CMK (cell line): ENCODE measurements at places on chromosomes 7 and 10.

DNA sequence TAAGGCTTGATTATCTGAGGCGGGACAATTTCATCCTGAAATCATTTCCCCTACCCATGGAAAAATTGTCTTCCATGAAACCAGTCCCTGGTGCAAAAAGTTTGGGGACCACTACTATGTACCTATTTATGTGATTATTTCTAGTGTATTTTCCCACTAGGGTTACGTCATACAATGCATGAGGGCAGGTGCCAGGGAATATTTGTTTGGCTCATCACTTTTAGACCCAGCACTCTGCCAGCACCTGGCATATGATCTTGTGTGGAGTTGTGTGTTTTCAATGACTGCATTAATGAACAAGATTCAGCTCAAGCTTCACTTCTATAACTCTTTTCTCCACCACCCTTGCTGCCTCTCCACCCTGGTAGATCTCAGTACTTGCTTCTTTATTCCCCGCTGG is 73.3 kb upstream of the TNKS2 start:
- DNase-seq, result no peak

DNA sequence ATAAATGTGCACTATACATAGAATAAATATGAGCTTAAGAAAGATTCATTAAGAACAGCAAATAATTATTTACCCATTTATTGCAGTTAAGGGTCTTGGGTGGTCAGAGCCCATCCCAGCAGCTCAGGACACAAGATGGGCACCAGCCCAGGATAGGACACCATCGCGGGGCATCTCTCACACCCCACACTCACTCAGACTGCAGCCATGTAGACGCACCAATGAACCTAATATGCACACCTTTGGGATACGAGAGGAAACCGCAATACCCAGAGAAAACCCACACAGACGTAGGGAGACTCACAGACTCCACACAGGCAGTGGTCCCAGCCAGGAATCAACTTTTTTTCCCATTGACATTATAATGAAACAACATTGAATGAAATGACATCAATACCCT is 36.0 kb downstream of the CARD11 start:
- DNase-seq, result no peak

GRCh38 chr7:105131033-105131656 is 117.1 kb downstream of the KMT2E start:
- DNase-seq, result peak; percentile 8

DNA sequence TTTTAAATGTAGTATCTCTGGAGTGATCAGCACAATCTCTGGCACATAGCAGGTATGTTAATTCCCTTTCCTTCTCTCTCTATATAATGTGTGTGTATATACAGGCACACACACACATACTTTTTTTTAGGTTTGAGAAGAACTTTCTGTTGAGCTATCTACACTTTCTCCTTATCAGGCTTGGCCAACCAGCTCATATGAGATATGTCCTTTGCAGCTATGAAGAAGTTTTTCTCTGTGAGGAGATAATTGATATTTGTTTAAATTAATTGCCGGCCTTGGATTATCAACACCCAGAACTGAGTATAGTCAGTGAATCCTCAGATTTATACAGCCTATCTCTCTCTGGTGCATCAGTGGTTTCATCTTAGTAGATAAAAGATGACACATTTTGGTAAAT is 2.3 kb upstream of the MCU start:
- no peak for DNase-seq

DNA sequence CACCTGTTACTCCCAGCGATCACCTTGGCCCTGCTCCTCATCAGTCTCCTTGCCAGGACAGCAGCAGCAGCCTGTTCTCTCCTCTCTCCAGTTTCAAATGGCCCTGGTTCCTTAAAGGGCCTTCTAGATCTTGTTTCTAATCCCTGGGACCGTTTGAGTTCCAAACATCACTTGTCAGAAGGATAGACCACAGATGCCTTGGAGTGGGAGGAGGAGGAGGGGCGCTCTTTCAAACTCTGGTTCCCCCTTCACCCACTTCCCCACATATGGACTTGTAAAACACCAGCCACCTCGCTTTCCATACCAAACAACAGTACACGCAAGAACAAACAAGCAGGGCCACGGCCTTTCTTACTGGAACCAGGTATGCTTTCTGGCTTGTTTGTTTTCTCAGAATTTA is 104.8 kb downstream of the PLXNA4 start:
- no peak for DNase-seq

DNA sequence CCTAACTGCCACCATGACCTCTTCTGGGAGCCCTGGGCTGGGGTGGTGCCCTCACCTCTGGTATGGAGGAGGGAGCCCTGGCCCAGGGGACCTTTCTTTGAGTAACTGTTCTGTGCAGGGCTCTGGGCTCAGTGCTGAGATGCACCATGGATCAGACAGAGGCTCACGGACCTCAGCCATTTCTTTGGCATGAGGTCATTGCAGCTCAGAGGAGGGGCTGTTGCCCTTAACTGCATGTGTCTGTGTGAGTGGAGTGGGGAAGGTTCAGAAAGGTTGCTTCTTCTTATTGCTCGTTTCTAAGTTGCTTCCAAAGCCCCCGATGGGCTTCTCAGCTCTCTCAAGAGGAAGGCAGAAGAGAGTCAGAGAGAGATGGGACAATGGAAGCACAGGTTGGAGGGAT is 233.9 kb downstream of the RPS24 start:
- DNase-seq, result no peak

- DNase-seq, result no peak
Measured at GRCh38 chr7:42025635-42026375, 211.2 kb downstream of the GLI3 start.
